Mesothelial cell of epicardium (in vitro differentiated cells): ENCODE measurements at places on chromosomes 1 and 21.

DNA sequence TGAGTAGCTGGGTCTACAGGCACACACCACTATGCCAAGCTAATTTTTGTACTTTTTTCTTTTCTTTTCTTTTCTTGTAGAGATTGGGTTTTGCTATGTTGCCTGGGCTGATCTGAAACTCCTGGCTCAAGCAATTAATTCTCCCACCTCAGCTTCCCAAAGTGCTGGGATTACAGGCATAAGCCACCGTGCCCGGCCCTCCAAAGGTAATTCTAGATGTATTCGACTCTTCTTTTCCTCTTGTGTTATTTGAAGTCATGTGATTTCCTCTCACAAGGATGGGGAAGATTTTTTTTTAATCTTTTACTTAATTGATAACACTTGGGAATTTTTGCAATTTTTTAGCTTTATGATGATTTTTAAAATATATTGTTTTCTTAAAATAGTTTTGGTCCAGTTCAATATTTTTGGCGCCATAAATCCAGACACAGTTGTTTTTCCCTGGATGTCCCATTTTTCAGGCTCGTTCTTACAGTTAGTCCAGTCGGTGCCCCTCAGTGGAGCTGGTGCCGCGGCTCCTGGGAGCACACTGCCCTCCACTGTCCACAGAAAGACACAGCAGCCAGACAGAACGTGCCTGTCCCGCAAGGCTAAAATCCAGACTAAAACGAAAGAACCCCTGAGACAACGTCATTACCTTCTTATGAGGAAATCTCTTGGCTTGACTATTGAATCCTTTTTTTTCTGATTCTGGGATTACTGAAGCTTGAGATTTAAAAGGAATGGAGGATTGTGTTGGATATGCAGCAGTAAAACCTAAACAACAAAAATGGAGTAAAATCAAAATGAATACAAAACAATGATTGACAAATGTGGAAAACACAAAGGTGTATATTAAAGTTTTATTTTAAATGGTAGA is 22.4 kb downstream of the STPG1 start:
- peak; percentile 76 for DNase-seq

GRCh38 chr1:17573518-17574041 is 34.1 kb downstream of the ARHGEF10L start:
- no peak for DNase-seq

GRCh38 chr1:200897259-200897658 is 2.6 kb downstream of the INAVA start:
- DNase-seq = no peak

DNA sequence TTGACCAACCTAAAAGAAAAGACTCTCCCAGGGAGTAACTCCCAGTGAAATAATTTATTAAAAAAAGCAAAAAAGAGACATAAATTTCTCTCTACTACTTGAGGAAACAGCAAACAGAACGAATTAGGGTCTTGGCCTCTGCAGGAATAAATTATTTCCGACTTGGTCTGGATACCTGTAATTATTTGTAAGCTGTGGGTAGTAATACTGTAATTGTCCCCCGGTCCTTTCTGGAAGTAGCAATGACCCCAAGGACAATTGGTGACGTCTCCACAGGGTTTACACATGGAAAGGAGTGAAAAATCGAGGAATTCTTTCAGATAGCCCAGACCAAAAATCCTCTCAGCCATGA is 3.7 kb upstream of the SIM2 start:
- no peak for DNase-seq

DNA sequence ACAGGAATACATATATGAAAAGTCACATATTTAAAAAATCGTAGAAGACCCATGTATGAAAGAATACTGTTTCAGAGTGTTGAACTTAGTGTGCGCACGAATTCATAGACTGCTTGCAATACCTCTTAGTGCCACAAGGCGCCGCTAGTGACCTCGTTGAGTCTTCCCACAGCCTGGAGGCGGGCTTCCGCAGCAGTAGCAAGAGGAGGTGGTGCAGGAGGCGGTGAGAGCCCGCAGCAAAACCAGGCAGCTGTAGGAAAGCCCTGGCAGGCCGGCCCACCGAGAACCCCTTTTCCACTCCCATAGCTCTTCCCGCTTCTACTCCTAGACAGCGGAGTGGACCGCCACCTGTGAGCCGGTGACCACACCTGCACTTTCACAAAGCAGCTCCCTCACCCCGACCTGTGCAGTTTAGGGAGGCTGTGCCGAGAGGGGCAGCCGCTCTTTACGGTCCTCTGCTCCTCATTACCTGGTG is 23.5 kb downstream of the MTARC1 start:
- DNase-seq = peak; percentile 66

- no peak for DNase-seq
Measured at GRCh38 chr1:23168079-23168444, 594 bp downstream of the LUZP1 start.

DNA sequence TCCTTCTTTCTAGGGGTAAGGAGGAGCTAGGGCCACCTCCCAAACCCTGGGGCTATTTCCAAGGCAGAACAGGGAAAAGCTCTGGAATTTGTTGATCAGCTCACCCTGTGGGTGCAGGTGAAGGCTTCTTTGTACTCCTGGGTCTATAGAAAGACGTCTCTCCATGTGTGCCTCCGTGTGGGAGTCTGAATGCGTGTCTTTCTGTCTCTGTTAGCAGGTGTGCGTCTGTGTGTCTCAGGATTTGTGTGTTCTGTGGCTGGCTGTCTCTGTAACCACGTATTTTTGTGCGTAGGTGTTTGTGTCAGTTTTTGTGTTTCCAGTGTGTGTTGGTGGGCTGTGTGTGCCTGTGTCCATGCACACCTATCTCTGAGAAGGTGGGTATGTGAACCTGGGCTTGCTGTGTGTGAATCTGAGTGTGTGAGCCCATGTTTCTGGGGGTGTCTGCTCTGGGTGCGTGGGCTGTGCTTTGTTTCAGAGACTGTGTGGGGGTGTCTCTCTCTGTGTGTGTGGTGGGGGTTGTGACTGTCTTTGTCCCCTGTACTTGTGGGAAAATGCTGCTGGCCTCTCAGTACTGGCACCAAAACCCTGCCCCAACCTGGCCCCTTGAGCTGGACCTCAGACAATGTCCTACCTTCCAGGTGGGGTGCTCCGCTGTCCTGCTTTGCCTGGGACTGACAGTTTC is 12.7 kb upstream of the ETV3L start:
- DNase-seq = no peak

GRCh38 chr1:62438163-62438562 is 1.3 kb downstream of the USP1 start:
- no peak for DNase-seq

DNA sequence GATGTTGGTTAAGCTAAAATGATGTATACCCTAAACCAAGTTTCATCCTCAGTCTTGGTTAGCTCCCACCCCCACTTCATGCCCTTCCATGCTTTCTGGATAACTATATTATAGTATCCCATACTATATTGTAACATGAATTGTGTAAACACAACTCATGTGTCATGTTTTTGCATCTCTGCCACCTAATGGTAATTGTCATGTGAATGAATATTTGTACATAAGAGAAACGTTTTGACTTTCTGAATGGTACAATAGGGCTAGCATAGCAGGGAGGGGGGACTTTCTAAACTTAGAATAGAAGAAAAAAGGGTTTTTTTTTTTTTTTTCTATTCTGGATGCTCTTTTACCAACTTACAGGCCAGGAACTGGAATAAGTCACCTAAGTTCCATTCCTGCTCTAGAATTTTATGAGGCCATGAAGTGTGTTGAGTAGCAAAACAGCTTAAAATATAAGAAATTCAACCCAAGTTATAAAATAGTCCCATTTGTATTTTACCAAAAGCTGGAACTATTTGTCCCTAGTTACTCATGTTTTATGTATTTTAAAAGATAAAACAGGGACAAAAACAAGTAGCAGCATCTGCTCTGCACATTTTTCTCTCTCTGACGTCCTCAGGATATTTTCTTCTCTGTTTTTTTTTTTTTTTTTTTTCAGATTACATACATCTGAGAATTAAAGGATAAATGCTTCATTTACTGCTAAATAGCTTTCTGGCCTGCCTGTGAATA is 77.4 kb downstream of the HLX start:
- DNase-seq = no peak

DNA sequence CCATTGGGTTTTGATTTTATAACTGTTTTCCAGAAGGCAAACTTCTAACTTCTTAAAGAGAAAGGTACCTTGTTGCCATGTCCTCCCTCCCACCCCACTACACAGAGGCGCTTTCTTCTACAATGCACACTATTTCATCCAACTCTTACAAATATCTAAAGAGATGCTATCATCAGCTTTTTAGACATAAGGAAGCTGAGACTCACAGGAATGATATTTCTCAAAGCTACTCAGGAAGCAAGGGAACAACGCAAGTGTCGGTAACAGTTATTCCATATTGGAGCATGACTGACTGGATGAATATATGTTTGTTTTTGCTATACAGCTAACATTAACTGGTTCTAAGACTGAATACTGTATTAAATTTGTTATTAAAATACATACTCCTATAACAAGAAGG is 318.0 kb downstream of the SMYD3 start:
- no peak for DNase-seq

DNA sequence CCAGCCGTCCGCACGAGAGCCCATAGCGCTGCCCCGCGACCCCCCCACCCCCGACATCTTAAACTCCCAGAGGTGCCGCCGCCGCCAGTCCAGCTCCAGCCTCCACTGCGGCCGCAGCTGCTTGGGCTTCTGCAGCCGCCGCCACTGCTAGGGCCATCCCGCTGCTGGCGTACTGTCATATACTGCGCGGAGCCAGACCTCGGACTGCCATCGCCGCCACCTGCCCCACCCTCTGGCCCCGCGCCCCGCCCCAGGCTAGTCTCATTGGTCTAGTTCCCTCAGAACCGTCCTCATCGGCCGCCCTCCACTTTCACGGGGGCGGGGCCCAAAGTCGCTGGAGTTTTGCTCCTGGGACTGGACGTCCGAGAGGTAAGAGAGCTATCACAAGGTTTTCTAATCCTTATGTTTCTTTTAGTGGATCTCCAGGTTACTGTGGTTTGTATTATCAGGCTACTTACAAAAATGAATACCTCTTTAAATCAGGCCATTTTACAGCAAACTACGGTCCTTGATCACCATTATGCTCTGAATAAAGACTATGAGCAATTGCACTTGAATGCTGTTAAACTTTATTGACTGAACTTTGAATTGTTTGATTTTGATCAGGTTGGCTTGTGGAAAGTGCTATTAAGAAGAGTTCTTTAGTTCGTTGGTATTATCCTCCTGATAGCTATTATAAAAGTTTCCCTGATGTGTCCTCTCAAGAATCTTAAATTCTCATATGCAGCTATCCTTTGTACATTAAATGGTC is 2.8 kb upstream of the CD1D start:
- peak; percentile 61 for DNase-seq

- no peak for DNase-seq
Measured at GRCh38 chr1:151661751-151662150, 49.9 kb downstream of the SNX27 start.

GRCh38 chr1:86156566-86157455 is at the start of gene COL24A1:
Gene COL24A1, minus strand, starts transcription at chr1:86156772. Its CDS starts 376 bp downstream, at chr1:86156396.
- DNase-seq = peak; percentile 57
